ENCODE measurements at places on chromosomes 1 and 21.

DNA sequence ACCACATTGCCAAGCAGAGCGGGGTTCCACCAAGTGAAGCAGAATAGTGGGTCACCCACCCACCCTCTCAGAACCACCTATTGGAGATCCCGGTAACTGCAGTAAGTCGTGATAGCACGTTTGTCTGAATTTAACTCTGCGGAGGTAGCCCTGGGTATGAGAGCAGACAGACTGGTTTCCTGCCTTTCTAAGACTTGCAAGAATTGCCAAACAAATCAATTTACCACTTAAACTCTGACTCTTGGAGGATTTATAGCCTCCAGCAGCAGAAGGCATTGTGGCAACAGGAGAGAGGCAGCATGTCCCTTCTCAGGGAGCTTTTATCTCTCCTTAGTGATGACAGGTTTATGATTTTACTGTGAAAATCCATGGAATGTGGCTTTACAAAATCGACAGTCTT, 287.9 kb upstream of the FMN2 start:
- no peak for DNase-seq

GRCh38 chr1:116465845-116466685, 93.0 kb downstream of the ATP1A1 start:
- no peak for DNase-seq

GRCh38 chr1:23793018-23793781, 2.3 kb downstream of the LYPLA2 start:
- DNase-seq, result no peak

DNA sequence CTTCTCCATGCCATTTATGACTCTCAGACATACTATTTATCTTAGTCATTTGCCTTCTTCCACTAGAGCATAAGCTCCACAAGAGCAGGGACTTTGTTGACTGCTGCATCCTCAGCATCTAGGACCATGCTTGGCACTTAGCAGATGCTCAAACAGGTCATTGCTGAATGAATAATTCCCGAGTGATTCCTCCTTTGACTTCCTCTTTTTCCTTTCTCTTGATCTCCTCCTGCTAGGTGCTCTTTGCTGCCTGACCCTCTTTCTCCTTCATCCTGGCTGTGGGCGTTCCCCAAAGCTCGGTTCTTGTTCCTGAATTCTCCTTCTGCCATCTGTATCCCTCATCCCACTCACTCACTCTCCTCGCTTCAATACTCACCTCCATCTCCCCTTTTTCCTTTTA, 23.5 kb downstream of the SYT6 start:
- DNase-seq, result no peak

DNA sequence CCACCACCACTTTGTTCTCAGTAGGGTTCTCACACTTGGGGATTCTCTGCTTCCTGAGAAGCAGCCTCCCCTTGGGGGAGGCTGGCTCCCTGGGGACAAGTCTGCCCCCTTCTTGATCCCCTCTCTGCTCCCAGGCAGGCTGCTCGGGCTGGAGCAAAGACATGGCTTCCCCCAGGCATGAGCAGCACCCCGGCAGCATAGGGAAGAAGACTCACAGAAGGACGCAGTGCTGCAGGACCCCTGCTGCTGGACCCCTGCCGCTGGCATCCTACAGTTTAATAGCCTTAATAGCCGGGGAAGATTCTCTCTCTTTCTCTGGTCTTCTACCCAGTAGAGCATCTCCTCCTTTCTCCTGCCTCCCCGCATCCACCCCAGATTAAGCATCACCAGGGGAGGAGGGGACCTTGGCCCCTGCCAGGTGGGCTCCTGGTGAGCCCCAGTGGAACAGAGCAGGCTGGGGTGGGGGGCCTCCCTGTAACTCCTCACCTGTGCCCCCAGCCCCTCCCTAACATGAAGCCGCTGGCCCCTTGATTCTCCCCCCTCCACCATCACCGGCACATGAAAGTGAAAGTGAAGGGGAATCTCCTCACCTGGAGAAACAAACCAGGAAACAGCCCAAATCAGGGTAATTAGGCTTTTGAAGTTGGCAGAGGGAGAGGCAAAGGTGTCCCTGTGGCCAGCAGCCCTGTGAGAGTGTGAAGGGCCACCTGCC, 2.5 kb downstream of the WNT3A start:
- no peak for DNase-seq

DNA sequence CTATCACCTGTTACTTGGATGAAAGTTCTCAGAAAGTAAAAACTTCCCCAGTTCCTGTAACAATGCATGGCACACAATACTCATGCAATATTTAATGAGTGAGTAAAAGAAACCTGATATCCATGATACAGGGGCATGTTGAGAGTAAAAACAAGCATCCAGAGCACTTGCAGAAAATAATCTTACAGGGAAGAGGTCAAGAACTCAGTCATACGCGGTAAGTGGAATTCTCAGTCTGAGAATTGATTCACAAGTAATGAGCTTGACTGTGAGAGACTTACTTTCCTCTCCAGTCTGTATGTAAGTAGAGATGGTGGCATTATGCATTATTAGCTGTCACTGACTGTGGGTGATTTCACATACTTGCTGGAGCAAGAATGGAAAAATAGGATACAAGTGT, 976.9 kb downstream of the BRINP3 start:
- no peak for DNase-seq

GRCh38 chr1:172870901-172871606, 179.7 kb downstream of the TNFSF18 start:
- DNase-seq, result no peak

DNA sequence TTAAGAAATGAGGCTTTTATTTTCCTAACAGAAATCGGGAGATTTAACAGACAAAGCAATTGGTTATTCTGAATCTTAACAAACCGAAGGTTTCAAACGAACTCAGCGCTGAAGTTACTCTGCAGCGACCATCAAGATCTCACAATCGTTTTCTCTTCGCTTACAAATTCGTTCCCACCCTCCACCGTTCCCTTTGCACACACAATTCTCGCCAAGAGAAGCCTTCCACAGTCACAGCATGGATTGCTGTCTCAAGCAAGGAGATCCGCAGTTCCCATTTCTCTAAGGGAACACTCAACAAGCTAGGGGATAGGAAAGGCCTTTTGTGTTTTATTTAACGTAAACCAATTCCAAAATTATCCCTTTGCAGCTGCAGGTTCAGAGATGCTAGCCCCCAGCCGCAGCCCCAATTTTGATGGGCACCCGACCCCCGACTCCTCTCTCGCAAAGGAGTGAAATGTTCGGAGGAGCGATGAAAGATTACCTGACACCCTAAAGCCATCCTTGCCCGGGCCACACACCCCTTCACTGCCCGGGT, 755 bp downstream of the FBXO42 start:
- no peak for DNase-seq

DNA sequence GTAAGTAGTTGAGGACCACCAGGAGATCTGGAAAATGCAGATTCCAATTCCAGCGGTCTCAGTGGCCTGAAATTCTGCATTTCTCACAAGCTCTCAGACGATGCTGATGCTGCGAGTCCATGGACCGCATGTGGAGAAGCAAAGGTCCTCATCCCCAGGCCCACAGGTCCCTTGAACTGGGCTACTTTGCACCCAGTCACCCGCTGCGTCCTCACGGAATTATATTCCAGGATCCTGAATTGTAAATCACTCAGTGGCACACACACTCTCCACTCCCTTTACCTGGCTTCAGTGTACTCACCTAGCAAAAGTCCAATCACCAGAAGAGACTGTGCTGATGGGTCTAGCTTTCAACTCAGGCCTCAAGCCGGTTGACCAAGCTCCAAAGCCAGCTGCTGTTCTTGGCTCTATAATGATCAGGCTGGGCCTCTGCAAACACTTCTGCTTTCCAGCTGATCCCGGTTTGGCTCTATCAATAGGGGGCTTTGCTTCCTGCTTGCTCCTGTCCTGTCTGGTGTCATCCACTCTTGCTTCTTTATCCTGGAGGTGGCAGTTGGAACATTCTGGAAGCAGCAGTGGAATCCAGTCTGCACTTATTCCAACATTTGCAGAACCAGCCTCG, 904 bp upstream of the RPL22 start:
- no peak for DNase-seq

- no peak for DNase-seq
Measured at GRCh38 chr1:91700771-91701471, 185.0 kb downstream of the TGFBR3 start.

- DNase-seq, result no peak
Measured at GRCh38 chr1:199221371-199222150, 582.7 kb downstream of the PTPRC start.

DNA sequence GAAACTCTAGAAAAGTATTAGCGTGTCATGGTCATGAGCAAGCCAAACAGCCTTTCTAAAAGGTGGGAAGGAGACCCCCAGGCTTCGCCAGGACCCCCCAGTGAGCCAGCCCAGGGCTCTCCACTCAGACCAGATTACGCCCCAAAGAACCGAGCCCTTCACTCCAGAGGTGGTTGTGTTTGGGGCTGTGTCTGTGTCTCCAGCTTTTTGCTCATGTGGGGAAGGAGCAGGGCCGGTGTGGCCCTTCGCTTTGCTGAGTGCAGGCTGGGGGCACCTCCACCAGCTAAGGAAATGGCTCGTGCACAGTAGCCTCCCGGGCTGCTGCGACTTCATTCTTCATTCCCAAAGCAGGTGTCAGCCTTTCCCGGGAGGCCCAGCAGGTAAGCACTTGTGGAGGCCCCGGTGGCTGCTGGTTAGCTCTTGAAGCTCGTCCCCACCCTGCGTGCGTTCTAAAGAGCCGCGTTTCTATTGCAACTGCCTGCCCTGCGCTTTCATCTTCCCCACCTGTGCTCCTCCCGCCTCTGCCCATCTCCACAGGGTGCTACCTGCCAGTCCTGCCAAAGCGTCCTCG, 531 bp downstream of the TSPEAR start:
- DNase-seq, result no peak

GRCh38 chr1:31609514-31610118, 7.9 kb upstream of the HCRTR1 start:
- DNase-seq, result no peak

DNA sequence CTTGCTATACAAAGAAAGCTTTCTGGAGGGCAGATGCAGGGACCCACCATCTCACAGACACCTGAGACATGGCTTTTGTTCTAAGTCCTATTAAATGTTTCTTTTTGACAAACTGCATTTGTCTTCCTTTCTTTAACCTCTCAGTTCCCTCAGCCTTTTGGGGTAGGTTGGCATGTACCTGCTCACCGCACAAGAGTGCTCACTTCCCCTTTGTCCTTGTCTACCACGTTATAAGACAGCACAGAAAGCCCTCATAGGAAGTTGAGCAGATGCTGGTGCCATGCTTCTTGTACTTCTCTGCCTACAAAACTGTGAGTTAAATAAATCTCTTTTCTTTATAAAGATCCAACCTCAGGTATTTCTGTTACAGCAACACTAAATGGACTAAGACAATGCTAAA, 31.9 kb upstream of the RGS21 start:
- no peak for DNase-seq

- no peak for DNase-seq
Measured at GRCh38 chr1:28631713-28632112, 11.2 kb downstream of the TAF12 start.

GRCh38 chr1:92838519-92838918, 6.7 kb downstream of the RPL5 start:
- DNase-seq, result no peak

DNA sequence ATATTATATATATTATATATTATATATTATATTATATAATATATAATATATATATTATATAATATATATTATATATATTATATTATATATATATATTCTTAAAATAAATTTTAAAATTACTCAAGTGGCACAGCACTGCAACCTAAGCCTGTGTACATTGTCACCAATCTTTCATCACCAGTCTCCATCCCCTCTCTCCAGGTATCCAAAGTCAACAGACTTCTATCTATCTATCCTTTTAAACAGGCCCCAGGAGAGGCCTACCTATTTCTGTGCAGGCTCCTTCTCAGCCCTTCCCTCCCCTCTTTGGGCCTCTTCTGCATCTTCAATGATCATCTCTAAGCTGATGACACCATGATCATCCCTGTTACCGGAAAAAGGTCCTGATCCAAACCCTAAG, 111.7 kb downstream of the RHOU start:
- DNase-seq, result no peak

GRCh38 chr1:66312271-66312990, 221.5 kb upstream of the SGIP1 start:
- no peak for DNase-seq

DNA sequence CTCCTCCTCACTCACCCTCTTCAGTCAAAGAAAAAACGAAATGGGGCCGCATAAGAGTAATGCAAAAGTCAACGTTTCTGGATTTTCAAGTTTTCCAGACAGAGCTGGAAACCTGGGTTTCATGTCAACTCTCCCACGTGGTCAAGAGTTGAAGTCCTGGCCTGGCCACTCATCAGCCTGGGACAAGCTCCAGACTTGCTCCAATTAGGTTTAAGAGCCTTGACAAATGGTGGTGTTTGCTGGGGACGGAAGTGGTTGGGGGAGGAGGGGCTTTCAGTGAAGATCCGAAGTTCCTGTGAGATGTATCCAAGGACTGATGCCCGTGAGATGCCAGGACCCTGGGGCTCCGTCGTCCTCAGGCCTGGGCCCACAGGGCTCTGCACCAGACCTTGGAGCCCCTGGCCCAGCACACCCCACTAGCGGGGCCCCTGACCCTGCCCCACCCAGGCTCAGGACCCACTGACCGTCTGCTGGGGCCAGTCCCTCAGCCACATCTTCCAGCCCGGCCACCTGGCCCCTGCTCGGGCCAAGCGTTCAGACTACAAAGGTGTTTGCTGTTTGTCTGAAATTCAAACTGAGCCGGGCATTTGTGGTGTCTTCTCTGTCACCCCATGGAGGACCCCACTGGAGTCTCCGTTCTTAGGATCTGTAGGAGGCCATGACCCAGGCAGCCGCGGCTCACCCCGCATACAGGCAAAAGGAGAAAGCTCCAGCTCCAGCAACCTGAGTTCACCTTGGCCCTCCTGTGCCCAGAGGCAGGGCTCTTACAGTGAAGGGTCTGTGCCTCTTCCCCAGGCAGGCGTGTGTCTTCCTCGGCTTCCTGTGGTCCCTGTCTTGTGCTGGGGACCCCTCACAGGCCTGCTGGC, 53.3 kb downstream of the SIK1 start:
- DNase-seq, result no peak

GRCh38 chr1:107327446-107327845, 186.6 kb downstream of the NTNG1 start:
- DNase-seq, result no peak

- no peak for DNase-seq
Measured at GRCh38 chr1:230713915-230714764, at the start of gene AGT. Gene AGT, minus strand, starts transcription at chr1:230714122. Its CDS starts 3,299 bp downstream, at chr1:230710823.

DNA sequence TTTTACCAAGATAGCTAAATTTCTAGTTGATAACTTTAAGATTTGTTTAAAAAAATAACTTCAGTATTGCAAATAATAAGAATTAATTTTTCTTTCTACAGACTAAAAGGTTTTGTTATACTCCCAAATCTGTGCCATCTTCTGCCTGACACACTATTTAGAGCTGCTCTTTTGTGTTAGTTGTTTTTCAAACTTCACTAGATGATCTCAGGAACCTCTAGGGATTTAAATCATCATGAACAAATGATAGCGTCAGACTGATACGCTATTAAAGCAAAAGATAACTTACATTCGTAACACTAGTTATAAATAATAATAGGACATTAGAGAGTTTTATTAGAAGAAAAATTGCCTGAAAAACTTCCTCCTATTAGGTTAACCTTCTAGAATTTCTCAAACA, 243.1 kb upstream of the CXADR start:
- DNase-seq, result no peak

DNA sequence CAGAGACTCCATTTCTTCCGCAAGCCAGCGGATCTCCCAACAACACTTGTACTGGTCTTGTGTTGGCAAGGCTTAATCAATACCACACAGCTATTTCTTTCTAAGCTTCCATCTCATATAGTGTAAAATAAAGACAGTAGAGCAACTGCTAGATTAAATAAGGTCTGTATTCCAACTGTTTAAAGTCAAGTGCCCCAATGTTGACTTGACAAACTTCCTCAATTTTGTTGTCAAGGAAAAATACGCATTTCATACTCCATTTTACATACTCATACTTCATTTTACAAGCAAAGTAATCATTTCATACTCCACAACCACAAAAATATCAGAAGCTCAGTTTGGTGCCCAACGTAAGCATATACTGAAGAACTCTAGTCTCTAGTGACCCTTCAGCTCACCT, 143.0 kb downstream of the RERE start:
- DNase-seq, result no peak

All from activated CD4-positive, alpha-beta T cell treated with anti-CD3 and anti-CD28 coated beads, Interleukin-2, amount 50 U/mL, for 48 hours (primary cell).